ENCODE measurements at places on chromosomes 2 and 18. TPM values are rescaled to one million over a fixed set of nuclear protein-coding genes. Genes with fewer than 3 reads are reported as not detected.

EVX2 gene
- under 0.01 TPM for total RNA-seq

POLR1A gene
- total RNA-seq, result 9.5 TPM

TDRD15 gene
- total RNA-seq, result not detected

TRIM43 gene
- total RNA-seq, result not detected

FNDC4 gene
- 11.9 TPM for total RNA-seq

DCC gene
- not detected for total RNA-seq

GALNT5 gene
- 26.9 TPM for total RNA-seq
